ENCODE measurements at places on chromosomes 7 and 10. TPM values are rescaled to one million over a fixed set of nuclear protein-coding genes. Genes with fewer than 3 reads are reported as not detected.

GRCh38 chr10:66294538-66294937 is 631.3 kb upstream of the LRRTM3 start:
- no peak for DNase-seq

Gene C7orf57
- not detected for total RNA-seq

Gene HACD1
- 5.4 TPM for total RNA-seq

Gene CPN1
- total RNA-seq, result not detected

GRCh38 chr7:20021831-20022230 is 195.4 kb downstream of the MACC1 start:
- no peak for DNase-seq

DNA sequence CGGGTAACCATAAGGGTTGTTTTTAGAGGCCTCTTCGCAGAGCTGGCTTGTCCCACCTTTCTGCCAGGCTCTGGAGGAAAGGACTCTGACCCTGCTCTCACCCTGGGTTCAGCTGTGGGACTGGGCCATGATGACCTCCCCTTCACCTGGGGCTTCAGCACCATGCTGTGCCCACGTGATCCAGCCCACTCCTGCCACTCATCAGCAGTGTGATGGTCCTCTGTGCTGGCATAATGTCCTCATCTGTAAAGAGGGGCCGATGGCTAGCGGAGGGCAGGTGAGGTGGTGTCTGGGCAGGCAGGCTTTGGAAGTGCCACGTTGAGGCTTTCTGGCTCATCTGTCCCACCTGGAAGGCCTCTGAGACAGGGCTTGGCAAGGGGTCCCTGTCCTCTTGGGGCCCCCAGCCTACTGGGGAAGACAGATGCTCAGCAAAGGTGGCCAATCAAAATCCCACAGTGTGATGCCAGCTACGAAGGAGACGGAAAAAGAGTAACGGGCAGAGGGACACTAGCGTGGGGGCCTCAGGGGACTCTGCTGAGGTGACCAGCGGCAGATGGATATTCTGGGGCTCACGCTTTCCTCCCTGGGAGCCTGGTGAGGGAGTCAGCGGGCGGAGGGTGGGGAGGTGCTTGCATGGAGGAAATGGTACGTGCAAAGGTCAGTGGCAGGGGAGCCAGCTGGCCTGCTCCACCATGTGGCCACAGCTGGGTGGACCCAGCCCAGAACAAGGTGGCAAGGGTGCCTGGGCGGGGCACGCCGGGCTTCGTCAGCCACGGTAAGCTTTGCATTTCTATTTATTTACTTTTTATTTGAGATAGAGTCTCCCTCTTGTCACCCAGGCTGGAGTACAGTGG is 5.4 kb downstream of the LRWD1 start:
- DNase-seq, result peak; percentile 15

- DNase-seq, result no peak
These were observed 33.5 kb upstream of the CADPS2 start for GRCh38 chr7:122919643-122920181.

DNA sequence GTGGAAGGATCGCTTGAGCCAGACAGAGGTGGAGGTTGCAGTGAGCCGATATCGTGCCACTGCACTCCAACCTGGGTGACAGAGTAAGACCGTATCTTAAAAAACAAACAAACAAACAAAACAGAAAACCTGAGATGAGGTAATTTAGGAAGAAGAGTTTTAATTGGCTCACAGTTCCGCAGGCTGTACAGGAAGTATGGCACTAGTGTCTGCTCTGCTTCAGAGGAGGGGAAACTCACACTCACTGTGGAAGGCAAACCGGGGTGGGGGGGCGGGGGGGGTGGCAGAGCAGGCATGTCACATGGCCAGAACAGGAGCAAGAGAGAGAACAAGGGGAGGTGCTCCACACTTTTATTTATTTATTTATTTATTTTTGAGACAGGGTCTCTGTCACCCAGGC is 5.1 kb downstream of the UBE2D4 start:
- DNase-seq, result no peak

DNA sequence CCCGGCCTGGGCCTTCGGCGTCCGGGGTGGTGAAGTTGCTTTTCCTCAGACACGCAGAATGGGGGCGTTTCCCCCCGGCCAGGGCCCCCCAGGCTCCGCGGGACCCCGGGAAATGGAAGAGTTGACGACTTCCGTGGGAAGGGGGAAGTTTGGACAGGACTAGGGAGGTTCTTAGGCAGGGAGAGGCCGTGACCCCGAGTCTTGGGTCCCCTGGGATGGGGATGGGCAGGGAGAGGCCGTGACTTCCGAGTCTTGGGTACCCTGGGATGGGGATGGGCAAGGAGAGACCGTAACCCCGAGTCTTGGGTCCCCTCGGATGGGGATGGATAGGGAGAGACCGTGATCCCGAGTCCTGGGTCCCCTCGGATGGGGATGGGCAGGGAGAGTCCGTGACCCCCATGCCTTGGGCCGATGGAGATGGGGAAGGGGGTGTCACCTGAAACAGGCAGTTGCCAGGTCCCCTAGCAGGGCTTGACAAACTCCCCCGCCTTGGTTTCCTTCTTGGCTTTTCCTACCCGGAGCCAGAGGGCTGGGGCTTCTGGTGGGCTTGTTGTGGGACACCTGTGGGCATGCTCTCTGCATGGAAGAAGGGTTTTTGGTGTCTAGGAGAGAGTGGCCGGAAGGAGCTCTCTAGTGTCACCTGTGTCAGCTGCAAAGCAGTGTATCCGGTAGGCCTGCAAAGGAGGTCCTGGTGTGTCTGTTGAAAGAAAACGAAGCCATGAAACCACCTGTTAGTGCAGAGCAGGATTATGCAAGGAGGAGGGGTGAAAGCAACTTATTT is 1.1 kb downstream of the TRRAP start:
- no peak for DNase-seq

DNA sequence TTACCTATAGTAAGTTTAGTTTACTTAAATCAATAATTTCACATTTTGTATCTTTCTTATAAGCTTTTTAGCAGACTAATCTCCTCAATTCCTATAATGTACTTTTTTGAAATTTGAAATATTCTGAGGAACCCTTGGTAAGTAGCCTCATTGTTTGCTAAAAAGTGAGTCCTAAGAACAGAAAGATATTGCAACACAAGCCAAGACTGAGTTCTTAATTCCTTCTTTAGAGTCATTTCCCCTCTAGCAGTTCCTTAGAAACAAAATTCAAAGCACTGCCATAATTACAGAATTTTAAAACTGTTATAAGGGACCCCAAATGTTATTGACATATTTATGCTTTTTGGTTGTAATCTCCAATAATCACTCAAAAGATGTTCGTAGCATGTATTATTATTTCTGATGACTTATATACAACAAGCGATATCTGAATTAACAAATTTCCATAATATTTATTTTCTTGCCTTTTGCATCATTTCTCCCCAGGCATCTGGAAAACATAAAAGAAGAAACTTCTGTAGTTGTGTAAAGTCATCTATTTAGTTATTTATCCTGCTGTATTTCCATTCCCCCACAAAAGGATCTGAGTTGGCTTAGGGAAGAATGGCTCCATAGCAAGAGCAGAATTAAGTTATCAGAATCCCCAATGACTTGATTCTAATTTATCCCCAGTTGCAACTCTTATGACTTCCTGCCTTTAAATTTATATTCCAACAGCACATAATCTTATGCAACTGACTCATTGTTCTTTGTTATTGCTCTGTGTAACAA is 67.8 kb downstream of the TMEM26 start:
- DNase-seq, result no peak

- no peak for DNase-seq
These were observed 71.5 kb downstream of the COL13A1 start for GRCh38 chr10:69873135-69873639.

Gene COL17A1
- not detected for total RNA-seq

DNA sequence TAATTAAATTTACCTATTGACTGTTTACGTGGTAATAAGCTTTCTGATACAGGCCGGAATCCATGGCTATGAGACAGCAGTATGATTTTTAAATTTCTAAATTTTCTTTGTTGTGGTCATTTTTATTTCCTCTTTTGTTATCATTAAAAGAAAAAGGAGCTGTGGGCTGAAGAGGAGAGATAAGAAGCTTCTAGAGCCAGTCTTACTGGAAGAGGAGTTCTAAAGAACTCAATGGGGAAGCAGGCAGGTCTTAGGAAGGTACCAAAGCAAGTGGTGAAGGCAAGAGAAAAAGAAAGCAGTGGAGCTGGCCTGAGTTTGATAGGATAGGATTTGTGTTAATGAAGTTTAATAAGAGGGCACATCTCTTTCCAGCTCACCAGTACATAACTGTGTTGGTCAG is 1187.8 kb downstream of the CNTNAP2 start:
- DNase-seq, result no peak

Gene MEPCE
- total RNA-seq, result 18.5 TPM

DNA sequence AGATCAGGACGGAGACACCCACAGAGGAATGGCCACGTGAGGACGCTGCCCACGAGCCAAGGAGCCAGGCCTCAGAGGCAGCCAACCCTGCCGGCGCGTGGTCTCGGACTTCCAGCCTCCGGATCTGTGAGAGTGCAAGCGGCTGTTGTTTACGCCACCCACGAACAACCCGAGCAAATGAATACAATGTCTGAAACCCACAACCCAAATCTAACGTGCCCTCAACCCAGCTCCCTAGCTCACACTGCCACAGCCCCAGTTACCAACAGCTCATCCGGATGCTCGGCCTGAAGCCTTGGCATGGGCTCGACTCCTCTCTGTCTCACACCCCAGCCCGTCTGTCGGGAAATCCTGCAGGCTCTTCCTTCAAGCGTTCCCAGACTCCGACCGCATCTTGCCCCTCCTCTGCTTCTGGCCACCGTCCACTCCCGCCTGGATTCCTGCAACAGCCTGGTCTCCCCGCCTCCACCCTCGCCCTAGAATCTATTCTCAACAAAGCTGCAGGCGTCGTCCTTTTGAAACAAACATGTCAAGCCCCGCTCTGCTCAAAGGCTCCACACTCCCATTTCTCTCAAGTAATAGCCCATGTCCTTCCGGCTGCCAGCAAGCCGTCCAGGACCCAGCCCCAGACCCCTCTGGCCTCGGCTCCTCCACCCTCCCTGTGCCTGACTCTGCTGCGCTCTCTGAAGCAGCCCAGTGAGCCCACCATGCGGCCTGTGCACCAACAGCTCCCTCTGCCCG is 35.3 kb downstream of the STK32C start:
- no peak for DNase-seq

GRCh38 chr7:66768865-66769832 is 28.6 kb downstream of the RABGEF1 start:
- DNase-seq, result no peak

- DNase-seq, result no peak
These were observed 487.4 kb downstream of the PLXDC2 start for GRCh38 chr10:20303453-20304152.

DNA sequence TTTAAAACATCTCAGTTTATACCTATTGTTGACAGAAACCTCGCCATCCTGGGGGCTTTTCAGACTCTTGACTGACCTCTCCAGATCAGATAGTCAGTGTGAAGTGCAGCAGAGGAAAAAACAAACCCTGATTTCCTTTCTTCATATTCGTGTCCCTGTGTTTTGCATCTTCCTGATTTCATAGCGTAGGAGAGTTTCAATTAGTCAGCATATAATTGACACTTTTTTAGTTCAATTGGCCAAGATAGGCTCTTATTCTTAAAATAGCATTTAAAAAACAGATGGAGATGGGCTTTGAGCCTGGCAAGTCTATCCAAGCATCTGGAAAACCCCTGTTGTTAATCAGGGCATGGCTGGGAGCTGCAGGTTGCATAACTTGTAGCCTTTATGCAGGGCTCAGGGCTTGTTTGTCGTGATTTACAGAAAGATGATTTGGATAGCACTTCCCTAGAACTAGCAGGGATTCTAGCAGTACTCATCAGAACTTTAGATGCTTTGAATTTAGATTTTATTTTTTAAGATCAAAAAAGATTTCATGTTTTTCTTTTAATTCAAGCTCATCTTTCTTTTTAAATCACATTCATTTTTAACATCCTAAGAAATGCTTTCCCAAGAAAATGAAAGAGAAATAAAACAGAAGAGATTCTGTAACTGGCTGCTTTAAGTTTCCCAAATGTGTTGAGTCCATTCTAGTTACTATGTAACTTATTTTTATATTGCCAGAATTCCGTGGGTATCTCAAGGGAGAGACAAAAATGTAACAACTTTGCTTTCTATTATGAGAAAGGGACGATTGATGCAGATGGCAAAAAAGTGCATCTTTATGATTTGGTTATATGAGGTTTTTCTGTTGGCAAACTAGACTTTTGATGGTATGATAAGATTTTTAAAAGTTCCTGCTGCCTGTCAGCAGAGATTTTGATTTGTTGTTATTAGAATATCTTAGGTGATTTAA is 270.8 kb upstream of the FZD8 start:
- no peak for DNase-seq

GRCh38 chr7:34338961-34339526 is 319.0 kb upstream of the NPSR1 start:
- no peak for DNase-seq

- DNase-seq, result no peak
These were observed 113.3 kb downstream of the KCNMA1 start for GRCh38 chr10:77524281-77524711.

DNA sequence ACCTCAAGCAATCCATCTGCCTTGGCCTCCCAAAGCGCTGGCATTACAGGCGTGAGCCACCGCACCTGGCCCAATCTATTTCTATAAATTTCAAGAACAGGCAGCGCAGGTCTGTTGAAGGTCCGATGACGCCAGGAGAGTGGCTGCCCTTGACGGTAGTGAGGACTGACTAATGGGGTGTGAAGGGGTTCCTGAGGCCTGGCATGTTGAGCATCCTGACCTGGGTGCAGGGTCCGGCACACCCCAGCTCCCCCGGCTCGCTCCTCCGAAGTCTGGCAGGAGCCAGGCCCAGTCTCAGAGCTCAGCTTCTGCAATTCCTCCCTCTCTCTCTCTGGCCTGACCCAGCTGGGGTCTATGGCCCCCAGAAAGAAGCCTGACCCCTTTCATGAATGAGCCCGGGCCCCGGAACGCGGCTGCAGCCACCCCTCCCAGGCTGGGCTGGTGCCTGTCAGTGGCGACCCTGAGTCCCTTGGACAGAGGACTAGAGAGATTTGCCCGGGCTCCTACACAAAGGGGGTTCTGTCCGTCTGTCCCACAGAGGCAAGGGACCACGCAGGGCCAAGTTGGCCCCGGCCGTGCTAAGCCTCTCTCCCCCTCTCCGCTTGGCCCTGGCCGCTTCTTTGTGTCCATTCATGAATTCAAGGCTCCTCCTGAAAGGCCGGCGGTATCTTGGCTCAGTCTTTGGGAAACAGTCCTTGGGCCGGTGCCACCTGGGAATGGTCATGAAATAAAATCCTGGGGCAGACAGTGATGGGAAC is 18.8 kb downstream of the MMD2 start:
- no peak for DNase-seq

Gene POM121
- total RNA-seq, result 50.9 TPM

Data from glutamatergic neuron (in vitro differentiated cells).